Bone marrow (tissue), 2 donors: ENCODE measurements at places on chromosomes 4 and X.

GRCh38 chr4:105520819-105521790, 31.3 kb upstream of the ARHGEF38 start:
- DNase-seq, result peak; percentile 14

- DNase-seq, result no peak
Measured at GRCh38 chr4:98739751-98740150, 81.3 kb upstream of the TSPAN5 start.

GRCh38 chr4:187415231-187415630, 580.3 kb upstream of the ZFP42 start:
- DNase-seq, result no peak

GRCh38 chr4:8009710-8010511, 70.2 kb upstream of the AFAP1 start:
- no peak for DNase-seq

GRCh38 chr4:174241162-174241561, 42.3 kb downstream of the FBXO8 start:
- DNase-seq, result no peak

DNA sequence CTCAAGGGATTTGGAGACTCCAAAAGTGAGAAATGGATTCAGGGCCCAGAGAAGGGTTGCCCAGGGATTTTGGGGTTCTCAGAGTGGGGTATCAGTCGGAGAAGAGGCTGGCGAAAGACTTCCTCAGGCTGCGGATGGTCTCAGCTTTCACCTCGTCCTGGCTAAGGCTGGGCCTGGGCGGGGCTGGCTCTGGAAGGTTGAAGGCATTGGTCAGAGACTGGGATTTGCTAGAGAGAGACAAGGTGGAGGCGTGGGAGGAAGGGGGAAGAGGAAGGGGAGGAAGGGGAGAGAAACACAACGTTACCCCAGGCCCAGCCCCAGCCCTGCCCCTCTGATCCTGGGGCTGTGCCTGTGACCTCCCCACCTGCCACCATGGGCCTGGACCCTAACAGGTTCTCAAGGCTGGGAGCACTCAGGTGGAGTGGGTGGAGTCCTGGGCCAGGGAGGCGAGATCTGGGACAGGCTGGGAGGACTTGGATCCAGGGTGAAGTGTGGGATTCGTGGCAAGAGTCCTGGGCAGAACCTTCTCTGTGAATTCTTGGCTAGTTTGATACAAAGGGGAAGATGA, 9.4 kb upstream of the TIMP1 start:
- DNase-seq, result no peak

DNA sequence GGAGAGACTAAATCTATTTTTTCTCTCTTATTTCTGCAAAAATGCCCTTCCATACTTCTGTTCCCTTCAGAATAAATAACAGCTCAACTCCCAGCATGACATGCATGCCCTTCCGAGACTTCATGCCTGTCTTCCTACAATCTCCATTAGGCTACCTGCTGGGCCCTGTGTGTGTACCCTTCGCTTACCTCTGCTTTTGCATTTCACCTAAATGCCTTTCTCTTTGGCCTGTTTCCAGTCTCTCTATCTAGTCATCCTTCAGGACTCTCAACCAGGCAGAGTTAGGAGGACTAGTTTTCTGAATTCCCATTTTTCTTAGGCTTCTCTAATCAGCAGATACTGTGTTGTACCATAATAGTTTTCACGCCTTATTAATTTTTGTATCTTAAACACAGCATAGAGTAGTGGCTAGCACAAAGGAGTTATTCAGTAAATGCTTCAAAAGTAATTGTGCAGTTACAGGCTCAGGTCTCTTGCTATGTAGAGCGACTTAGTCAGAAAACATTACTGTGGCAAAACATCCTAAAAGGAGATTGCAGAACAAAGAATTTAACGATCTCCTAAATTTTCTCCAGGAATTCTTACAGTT, 20.5 kb downstream of the SEPTIN11 start:
- no peak for DNase-seq

DNA sequence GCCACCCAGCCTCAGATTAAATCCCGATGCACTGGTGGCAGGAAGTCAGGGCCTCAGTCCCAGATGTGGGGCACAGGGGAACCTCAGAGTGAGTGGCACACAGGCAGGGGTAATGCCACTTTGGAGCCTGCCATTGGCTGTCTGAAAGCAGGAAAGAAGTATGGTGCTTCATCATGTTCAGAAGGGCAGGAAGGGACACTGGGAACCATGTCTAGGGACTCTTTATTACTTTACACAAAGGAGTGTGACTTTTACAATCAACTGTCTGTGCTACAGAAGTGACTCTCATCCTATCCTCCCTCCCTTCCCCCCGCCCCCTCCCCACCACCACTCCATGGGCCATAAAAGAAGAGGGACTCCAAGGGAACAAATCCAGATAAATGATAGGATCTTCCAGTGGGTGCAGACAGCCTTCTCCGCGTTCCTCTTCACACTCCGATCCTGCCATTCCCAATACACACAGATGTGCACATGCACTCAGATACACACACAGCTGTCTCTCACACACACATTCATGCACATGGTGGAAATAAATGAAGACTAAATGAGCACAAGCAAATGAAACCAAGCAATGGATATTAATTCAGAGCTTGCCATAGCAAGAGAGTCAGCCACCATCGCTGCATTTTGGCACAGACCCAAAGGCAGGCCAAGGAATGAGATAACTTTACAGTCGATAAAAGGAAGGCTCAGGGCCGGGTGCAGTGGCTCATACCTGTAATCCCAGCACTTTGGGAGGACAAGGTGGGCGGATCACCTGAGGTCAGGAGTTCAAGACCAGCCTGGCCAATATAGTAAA, 2.5 kb upstream of the TMEM154 start:
- no peak for DNase-seq

DNA sequence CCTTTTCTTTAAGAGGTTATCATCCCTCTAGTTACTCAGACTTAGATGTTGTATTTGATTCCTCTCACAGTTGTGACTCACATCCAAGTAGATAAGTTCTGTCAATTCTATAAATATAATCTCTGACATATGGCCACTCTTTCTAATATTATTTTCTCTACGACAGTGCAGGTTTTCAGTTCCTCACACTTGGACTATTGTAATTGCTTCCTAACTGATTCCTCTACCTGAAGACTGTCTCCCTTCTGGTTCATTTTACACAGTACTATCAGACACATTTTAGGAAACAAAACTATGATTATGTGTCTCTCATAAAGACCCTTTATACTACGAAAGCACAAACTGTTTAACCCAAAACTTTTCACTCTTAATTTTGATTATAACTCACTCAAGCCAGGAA, 31.3 kb upstream of the GNRHR start:
- DNase-seq, result no peak

DNA sequence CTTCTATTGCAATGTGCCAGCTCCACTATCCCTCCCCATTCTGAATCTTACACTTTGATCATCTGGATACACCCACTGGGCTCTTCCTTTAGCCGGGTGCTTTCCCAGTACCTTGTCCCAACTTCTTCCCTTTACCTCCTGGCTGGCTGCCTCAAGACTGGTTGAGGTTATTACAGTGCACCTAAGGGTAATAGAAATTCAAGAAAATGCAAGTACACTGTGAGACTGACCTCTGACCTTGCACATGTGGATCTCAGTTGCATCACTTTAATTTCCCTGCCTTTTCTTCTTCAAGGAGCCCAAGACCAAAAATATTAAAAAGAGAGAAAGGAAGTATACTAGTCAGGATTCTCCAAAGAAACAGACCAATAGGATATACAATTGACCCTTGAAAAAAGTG, 53.9 kb upstream of the NOCT start:
- DNase-seq, result no peak

GRCh38 chr4:114875630-114876029, 237.8 kb downstream of the NDST4 start:
- no peak for DNase-seq

- DNase-seq, result no peak
Measured at GRCh38 chr4:154908168-154908567, 127.1 kb downstream of the RBM46 start.

- no peak for DNase-seq
Measured at GRCh38 chr4:83851261-83852084, 315.6 kb downstream of the GPAT3 start.

DNA sequence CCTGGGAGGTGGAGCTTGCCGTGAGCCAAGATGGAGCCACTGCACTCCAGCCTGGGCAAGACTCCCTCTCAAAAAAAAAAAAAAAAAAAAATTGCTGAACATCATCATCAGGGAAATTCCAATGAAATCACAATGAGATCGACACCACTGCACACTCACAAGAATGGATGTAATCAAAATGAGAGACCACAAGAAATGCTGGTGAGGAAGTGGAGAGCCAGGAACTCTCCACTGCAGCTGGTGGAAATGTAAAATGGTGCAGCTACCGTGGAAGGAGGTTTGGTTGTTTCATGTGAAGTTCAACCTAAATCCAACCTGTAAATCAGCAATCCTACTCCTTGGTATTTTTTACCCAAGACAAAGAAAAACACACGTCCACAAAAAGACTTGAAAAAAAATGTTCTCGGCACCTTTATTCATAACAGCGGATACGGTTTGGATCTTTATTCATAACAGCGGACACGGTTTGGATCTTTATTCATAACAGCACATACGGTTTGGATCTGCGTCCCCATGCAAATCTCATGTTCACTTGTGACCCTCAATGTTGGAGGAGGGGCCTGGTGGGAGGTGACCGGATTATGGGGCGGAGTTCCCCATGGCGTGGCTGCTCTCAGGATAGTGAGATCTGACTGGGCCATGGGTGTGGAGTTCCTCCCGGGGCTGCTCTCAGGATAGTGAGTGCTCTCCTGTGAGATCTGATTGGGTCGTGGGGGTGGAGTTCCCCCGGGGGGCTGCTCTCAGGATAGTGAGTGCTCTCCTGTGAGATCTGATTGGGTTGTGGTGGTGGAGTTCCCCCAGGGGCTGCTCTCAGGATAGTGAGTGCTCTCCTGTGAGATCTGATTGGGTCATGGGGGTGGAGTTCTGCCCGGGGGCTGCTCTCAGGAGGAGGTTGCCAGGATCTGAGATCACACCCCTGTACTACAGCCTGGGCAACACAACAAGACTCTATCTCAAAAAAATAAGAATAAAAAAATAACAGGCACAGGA, 7.7 kb downstream of the GAK start:
- DNase-seq, result no peak

DNA sequence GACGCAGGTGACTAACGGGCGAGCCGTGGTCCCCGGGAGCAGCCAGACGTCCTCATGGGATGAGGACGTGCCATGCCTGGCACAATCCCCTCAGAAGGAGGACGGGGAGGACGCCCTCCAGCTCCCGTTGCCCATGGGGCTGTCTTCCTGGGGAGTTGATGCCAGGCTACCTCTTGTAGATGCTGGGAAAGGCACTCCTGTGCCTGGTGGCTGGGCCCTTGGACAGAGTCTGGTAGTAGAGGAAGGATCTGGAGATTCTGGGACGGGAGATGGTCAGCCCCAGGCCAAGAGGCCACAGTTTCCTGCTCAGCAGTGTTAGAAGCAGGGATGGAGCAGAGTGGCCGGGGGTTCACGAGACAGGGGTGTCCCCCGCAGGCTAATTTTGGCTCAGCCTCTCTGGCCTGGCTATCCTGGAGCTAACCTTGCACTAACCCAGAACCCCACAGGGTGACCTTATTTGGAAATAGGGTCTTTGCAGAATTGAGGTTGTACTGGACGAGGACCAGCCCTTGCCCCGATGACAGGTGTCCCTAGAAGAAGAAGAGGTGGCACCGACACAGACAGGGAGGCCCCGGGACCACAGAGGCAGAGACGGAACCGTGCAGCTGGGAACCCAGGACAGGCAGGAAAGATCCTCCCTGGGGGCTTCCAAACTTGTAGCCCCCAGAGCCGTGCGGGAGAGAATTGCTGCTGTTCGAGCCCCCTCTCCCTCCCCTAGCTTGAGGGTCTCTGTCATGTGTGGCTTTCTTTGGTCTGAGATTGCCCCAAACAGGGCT, 50.1 kb upstream of the ADRA2C start:
- no peak for DNase-seq

DNA sequence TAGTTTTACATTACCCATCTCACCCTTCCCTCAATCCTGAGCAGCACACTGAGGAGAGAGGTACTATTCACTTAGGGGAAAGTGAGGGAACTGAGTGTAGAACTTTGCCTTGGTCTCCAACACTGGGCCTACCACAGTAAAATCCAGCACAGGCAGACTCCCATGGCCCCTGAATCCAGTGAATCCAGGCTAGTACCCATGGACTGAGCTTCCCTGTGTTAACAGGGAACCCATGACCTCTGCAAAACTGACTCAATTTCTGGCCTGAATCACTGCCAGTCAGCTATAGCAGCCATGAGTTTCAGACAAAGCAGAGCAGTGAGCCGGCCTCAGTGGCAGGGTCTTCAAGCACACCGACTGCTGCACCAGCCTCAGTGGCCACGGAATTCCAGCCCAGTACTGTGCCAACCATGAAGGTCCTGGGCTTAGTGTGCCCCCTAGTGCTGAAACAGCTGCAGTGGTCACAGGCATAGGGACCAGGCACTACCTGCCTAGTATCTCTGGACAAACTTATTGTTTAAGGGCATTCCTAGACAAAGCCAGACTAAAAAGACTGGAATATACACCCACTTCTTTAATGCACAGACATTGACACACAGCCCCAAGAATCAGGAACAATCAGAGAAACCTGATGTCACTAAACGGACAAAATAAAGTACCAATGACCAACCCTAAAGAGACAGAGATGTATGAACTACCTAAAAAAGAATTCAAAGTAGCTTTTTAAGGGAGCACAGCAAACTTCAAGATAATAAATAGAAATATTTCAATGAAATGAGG, 127.4 kb upstream of the RPL34 start:
- DNase-seq, result no peak

- no peak for DNase-seq
Measured at GRCh38 chr4:40547789-40548132, 81.9 kb downstream of the RBM47 start.

DNA sequence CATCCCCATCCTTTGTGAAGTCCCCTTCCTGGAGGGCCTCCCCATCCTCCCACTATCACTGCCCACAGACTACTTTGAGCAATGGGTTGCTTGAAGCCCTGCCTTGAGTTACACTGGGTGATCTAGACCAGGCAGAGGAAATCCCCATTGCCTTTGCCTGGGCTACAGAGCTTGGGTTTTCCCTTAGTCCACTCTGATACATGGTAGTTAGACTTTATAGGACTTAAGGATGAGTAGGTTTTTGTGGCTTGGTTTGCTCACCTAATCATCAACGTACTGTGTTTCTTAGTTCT, 56.6 kb downstream of the TMEM131L start:
- DNase-seq, result no peak
